SK-N-DZ (cell line): ENCODE measurements at places on chromosomes 12 and 14.
A peak's percentile ranks its signal among the peaks of the same experiment; 100 is the strongest.

DNA sequence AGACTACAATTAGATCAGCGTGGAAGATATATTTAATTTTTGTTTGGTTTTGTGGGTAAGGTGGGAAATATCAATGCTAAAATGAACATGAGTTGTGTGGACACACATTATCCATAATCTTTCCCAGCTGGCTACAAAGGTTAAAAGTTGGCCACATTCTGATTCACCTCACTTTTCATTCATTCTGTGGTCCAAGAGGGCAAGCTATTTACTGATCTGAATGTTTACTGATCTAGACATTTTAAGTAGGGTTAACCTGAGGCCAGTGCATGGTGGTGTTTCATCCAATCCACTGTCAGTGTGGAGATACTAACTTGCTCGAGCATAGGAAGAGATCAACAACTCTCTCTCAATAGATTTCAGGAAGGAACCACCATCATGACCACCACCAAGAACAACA, 71.6 kb downstream of the DCAF5 start:
- no peak for DNase-seq

DNA sequence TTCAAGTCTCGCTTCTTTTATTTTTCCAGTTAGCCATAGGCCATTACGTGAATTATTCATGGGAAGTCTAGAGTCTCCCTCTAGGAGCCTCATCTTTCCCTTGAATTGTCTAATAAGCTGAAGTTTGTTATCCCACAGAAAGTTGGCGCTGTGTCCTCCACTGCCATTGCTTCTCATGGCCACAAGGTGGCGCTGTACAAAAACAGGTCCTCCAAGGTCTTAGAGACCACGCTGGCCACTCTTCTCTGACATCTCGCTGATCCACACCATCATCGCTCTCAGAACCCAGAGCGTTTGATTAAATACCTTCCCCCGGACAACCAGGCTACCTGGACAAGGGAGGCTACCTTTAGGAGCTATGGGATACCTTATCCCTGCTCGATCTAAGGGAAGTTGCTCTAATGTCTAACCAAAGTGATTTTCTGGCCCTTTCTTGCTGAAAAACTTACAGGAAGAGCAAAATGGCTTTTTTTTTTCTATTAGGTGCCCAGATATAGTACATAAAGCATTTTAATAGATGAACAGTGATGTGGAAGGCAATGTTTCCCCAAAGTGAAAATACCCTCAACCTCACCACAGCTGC, 110.0 kb downstream of the CCDC60 start:
- peak; percentile 57 for DNase-seq

DNA sequence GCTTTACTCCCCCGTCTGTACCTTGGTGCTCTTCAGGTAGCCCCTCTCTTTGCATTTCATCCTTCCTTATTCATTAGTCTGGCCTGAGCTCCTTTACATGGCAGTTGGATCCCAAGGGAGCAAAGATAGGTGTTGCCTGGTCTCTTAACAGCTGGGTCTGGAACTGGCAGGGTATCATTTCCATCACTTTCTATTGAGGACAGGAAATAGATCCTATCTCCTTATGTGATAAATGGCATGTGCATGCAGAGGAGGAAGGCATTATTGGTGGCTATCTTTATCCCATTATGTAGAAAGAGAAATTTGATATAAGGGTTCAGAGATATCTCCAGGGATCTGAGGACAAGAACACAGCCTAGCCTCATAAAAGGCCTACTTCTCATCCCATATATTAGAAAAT, 54.6 kb upstream of the OAS1 start:
- peak; percentile 79 for DNase-seq

- DNase-seq: no peak
Observed at GRCh38 chr14:30848449-30849240, 25.7 kb upstream of the COCH start.

DNA sequence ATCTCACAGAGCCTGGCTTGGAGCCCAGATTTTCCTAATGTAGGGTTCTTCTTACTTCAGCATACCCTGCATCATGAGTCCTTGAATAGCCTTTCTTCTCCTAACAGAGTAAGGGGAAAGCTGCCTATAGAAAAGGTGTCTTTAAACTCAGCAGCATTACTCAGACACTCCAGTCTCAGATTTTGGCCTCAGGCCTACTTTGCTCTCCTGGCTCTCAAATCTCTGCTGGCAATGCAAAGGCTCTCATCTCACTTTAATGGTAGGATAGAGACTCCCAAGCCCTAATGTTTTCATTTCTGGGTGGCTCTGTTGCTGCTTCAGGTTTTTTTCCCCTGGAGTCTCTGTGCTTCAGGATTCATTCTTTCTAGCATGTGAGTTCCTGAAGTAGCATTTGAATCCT, 9.1 kb upstream of the NKX2-8 start:
- DNase-seq: no peak

GRCh38 chr12:2268471-2269286, 215.9 kb downstream of the CACNA1C start:
- no peak for DNase-seq

DNA sequence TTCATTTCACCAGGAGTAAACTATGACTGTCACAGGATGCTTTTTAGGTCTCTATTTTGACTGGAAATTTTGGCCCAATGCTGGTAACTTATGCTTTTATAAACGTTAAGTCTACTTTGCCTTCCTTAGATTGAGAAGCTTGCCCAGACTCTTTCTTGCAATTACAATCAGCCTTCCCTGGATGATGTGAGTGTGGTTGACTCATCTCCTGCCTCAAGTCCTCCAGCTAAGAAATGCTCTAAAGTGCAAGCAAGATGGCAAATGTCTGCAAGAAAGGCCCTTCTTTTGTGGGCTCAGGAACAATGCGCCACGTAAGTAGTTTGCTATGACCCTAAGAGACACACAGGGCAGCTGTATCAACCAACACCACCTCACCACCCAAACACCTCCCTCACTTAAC, 96.9 kb downstream of the SYNE2 start:
- DNase-seq: no peak

- DNase-seq: no peak
Observed at GRCh38 chr12:49942512-49942893, 8.0 kb upstream of the AQP2 start.

DNA sequence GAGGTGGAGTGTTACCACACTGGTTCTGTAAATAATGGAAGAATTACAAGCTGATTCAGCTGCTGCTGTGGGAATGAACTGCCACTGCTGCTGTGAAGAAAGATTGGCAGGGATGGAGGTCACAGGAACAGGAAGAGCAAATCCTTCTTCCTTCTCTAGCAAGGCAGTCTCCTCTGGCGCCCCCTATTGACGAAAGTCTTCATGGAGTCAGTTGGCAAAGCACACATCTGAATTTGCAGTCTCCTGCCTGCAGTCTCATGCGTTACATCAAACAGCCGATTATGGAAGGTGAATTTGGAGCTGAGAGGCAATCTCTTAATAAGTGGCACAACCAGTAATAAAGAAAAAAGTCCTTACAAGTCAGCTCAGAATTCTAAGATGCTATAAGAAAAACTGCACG, 106.0 kb upstream of the TMTC1 start:
- DNase-seq: peak; percentile 72

DNA sequence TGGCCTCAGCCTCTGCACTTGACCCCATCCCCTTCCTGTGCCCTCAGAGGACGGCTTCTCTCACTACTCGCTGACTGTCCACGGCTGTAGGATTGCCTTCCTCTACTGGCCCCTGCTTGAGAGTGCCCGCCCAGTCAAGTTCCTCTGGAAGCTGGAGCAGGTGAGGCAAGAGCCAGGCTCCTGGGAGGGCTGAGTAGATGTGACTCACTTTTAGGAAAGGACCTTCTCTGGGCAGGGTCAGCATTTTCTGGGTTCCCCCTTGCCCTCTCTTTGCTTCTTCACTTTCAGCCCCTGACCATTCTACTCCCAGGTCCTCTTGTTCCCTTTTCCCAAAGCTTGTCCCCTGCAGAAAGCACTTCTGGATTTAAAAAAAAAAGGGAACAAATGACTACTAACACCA, 7.7 kb downstream of the CLSTN3 start:
- DNase-seq: no peak

DNA sequence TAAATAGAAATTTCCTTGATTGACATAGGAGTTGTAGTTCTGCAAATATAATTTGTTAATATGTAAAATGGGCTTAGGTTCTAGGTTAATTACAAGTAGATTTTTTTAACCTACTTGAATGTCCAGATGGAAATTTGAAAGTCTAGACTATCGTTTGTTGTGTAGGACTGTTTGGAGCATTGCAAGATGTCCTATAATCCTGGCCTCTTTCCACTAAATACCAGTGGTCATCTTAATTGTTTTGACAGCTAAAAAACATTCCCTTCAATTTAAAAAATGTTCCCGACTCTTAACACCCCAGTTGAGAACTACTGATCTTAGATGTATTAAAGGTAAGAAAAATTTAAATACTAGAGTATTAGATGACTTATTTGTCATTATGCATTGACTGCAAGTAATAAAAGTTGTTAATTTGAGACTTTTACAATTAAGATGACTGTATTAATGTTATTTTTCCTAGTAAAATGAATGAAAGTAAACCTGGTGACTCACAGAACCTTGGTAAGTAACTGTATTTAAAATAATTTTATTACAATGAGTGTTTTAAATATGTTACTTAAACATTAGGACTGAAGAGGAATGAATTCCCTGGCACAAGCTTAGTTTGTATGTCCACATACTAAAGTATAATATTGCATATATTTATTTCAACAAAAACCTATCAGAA, 21.8 kb downstream of the G2E3 start:
- no peak for DNase-seq

DNA sequence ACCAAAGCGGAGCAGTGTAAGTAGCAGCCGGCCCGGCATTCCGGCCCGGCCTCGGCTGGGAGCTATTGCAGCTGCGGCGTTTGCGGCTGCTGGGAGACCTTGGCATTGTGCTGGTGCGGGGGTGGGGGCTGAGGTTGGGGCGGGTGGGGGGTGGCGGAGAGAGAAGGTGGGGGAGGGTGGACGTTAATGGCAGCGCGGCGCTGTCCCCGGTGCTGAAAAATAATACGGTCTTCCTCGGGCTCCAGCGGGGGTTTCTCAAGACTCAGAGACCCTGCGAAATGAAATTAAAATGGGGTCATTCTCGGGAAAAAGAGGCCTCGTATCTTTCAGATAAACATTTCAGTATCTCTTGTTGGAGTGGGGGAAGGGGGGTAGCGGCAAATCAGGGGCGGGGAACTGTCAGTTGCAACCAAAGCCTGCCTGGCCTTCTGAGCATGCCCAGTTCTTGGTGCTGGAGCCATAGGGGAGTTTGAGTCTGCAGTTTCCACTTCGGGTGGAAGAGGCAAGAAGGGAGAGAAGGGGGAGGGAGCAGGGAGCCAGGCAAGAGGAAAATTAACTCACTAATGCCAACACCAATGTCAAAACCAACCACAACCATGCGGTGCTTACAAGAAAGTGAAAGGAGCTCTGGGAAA, 414 bp downstream of the UNC79 start:
- DNase-seq: peak; percentile 78

DNA sequence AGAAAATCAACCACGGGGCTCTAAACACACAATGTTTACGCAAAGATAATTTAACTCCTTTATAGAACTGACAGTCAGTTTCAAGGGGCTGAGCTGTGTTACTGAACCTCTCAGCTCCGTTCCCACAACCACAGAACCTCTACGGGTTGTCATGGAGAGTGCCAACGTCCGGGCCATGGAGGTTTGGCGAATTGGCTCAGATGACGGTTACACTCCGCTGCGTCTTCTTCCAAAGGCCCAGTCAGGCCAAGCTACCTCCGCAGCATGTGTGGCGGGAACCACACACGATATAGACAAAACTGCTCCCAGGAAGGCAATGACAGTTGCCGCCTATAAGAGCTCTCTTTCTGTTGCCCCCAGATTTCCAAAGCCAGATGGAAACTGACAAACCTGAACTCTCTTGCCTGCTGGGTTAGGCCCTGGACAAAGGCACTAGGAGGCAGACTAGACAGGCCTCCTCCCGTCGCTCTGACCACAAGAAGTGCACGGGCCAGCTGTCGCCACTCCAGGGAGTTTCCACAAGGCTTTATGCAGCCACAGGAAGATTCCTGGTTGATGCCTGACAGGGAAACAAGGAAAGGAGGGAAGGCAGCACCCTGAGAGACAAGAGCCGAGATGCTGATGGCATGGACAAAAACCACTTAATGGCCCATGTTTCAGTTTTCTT, 30.3 kb downstream of the CCDC88C start:
- no peak for DNase-seq

GRCh38 chr12:52296572-52297215, 5.4 kb upstream of the KRT81 start:
- no peak for DNase-seq

GRCh38 chr14:94682061-94682516, 69.9 kb downstream of the SERPINA3 start:
- DNase-seq: no peak
